Cardiac muscle cell (in vitro differentiated cells and primary cell): ENCODE measurements at places on chromosomes 12 and 14.

DNA sequence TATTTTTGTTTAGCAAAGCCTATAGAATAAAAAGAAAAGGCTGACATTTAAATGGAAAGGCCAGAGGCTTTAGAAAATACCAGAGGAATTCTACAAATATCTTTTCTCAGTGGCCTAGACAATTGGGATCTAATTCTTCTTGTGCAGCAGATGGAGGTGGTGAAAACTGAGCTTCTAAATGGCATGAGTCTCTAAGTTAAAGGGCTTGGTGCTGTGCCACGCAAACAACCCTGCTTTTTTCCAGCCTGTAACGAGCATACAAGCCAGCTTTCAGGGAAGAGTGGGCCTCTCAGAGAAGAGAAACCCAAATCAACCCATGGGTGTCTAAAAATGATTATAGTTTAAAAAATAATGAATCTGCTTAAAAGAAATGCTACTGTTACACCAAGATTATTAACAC lies 237.9 kb upstream of the NAV3 start:
- no peak for DNase-seq

GRCh38 chr12:22856178-22856577 lies 231.2 kb downstream of the ETNK1 start:
- peak; percentile 47 for DNase-seq

DNA sequence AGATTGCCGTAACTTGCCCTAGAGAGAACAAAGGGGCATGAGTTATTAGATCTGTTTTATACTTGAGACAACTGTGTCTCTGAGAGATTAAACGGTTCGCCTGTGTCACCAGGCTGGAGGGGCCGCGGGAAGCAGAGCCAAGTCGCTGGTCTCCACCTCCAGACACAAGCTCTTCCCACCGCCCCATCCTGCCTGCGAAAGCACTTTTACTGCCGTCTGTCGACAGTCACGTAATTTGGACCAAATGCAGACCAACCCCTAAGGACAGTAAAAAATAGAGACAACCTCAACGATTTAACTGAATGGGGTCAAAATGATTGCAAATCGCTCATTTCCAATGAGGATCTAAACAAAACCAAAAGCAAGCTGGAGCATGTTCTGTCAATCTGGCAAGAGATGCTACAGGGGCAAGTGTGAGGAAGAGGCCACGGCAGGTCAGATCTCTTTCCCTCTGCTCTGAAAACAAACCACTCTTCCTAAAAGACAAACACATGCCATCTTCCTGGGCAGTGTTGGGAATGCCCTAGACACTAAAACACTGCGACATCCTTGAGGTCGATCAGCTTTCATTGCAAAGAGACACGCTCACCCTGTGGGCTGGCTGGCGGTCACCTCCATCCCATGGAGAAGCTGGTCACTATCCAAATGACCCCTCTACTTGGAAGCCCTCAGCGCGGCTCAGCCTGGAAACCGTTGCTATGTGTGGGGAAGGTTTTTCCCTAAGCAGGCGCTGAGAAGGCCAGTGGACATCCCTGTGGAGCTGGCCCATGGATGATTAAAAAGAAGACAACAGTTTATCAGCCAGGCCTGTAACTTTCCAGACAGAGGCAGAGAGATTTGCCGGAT lies 17.1 kb downstream of the GSC start:
- DNase-seq: no peak

GRCh38 chr14:43901911-43902673 lies 605.0 kb downstream of the FSCB start:
- no peak for DNase-seq
